Thymus (tissue), 14 donors: ENCODE measurements at places on chromosomes 6 and 20. TPM values are rescaled to one million over a fixed set of nuclear protein-coding genes. Genes with fewer than 3 reads are reported as not detected.

Gene ZNF451
- 34.0 TPM for total RNA-seq

Gene PHIP
- 25.5 TPM for total RNA-seq

Gene LGSN
- total RNA-seq = 0.14 TPM

Gene DYNLT2
- 6.6 TPM for total RNA-seq

Gene PROCR
- total RNA-seq = 4.6 TPM

Gene ADGRF5
- 4.2 TPM for total RNA-seq

Gene TMEM244
- not detected for total RNA-seq

Gene ZNF165
- total RNA-seq = 0.99 TPM

Gene TINAG
- total RNA-seq = not detected

Gene RAB23
- total RNA-seq = 7.1 TPM

Gene KCTD20
- 49.9 TPM for total RNA-seq

Gene ANKEF1
- 4.2 TPM for total RNA-seq

Gene TRIM40
- 0.09 TPM for total RNA-seq

Gene SLC29A1
- total RNA-seq = 69.0 TPM

Gene SCRT2
- not detected for total RNA-seq

Gene IRF4
- 7.6 TPM for total RNA-seq

Gene SLCO4A1
- total RNA-seq = 3.4 TPM

Gene LINC00237
- not detected for total RNA-seq

Gene GTSF1L
- 0.14 TPM for total RNA-seq

Gene SLPI
- 28.0 TPM for total RNA-seq

Gene TLDC2
- total RNA-seq = 0.28 TPM

Gene LIN28B
- 5.1 TPM for total RNA-seq

Gene MYO6
- 3.3 TPM for total RNA-seq

Gene STK35
- total RNA-seq = 5.4 TPM

Gene CCN6
- not detected for total RNA-seq

Gene AIG1
- 9.1 TPM for total RNA-seq

Gene CFAP206
- 0.05 TPM for total RNA-seq

Gene ZNF831
- total RNA-seq = 2.1 TPM

Gene RHAG
- total RNA-seq = 2.8 TPM

Gene STMND1
- total RNA-seq = 0.05 TPM

Gene MPIG6B
- 0.14 TPM for total RNA-seq

Gene CCDC28A
- 35.6 TPM for total RNA-seq

Gene AMD1
- 61.4 TPM for total RNA-seq

Gene DTNBP1
- total RNA-seq = 8.0 TPM

Gene COX4I2
- 4.1 TPM for total RNA-seq

Gene TFAP2D
- not detected for total RNA-seq

Gene GLP1R
- total RNA-seq = under 0.01 TPM

Gene KIF25
- 0.80 TPM for total RNA-seq

Gene CDSN
- total RNA-seq = 0.05 TPM

Gene MLN
- total RNA-seq = 0.61 TPM

Gene SLC22A2
- not detected for total RNA-seq

Gene PRDM1
- 1.8 TPM for total RNA-seq

Gene HCK
- total RNA-seq = 25.2 TPM

Gene BIRC7
- total RNA-seq = 0.09 TPM

Gene GMPR
- 4.1 TPM for total RNA-seq

Gene ALDH5A1
- 35.1 TPM for total RNA-seq

Gene SYNDIG1
- total RNA-seq = 3.2 TPM

Gene PLCB1
- 4.7 TPM for total RNA-seq

Gene NR2E1
- 0.05 TPM for total RNA-seq

Gene SLC22A1
- total RNA-seq = 0.28 TPM

Gene NHLRC1
- 0.99 TPM for total RNA-seq

Gene HCRTR2
- total RNA-seq = 0.09 TPM

Gene XKR7
- under 0.01 TPM for total RNA-seq

Gene CLDN20
- not detected for total RNA-seq
